ENCODE measurements at places on chromosomes 5 and 9.

GRCh38 chr9:107138261-107138992 lies 144.7 kb upstream of the RAD23B start:
- DNase-seq, result no peak

DNA sequence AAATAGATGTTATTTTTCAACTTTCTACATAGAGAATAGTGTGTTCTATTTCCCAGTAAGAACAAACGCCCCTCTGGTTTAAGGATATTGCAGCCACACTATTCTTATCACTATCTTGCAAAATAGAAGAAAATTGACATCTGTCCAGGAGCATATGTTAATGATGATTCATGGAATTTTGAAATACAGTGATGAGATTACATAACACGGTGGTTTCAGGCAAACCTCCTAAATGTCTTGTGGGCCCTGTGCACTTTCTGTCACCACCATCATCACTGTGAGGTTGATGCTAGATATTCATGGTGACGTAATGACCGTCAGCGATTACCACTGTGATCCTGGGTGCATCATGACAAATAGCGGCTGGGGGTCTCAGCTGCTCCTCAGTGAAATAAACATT lies 48.1 kb downstream of the CFAP90 start:
- no peak for DNase-seq

DNA sequence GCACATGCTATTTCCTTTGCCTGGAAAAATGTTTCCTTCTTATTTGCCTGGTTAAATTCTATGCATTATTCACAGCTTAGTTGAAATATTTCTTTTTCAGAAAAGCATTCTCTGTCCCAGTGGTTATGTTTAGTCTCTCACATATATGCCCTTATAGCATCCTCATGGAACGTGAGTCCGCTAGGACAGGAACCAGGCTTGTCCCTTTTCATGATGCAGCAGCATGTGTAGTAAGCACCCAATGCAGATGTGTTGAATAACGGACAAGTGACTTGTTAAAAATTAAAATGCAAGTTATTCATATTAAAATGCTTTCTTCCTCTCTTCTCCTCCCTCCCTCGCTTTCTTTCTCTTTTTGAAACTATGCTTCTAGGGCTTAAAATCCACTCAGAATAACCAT lies 349.3 kb downstream of the GLIS3 start:
- DNase-seq, result no peak

GRCh38 chr5:92911851-92912250 lies 669.2 kb downstream of the NR2F1-AS1 start:
- no peak for DNase-seq

- DNase-seq, result no peak
These were observed 178.4 kb downstream of the MACROH2A1 start for GRCh38 chr5:135220394-135221186.

GRCh38 chr5:151902215-151902614 lies 22.4 kb downstream of the GLRA1 start:
- no peak for DNase-seq

DNA sequence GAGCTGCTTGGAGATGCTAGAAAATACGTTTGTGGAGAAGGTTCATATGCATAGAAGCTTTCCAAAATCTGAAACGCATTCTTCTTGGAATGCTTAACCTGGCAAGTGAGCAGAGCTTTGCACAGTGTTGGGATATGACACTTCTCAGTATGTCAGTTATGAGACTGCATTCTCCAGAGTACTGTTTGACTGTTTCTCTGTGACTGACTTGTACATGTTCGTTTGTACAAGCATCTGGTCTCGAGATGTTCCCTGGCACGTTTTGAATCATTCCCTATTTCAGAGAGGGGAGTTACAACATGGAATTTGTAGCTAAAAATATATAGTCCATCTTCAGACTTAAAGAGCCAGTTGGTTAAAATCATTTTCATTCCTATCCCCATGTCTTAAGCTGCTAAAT lies 272.4 kb downstream of the ARRDC3 start:
- DNase-seq, result no peak

DNA sequence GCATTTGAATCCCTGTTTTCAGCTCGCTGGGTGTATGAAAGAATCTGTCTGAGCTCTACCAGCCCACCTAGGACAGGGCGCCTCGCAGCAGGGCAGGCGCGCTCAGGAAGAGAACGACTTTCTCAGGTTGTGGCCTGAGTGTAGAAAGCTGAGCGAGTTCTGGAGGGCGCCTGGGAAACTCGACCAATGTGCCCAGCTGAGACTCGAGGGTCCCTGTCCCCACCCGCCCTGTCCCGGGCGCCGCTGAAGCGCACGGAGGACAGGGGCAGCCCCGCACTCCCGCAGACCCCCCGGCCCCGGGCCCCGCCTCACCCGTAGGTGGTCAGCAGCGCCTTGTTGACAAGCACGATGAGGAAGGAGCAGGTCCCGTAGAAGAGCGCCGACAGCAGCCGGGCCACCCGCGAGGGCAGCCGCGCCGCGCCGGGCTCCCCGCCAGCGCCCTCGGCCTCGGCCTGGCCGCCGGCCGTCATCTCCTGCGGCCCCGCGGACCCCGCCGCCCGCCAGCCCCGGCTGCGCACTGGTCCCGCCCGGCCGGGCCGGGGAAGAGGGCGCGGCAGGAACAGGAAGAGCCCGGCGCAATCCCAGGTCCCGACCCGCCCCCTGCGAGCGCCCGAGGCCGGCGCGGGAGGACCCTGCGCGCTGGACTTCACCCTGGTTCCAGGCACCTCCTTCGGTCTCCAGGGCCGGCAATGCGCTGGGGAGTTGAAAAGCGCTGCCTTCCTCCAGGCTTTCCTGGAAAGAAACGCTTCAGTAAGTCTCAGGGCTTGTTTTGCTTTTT lies at the start of gene SLC35D2:
TSS of gene SLC35D2 (minus strand) at position 547 of the 778 bp plus-strand sequence. CDS start at position 470, 77 bp downstream.
- DNase-seq, result no peak

GRCh38 chr5:132758451-132758850 lies 11.2 kb downstream of the CCNI2 start:
- no peak for DNase-seq

- DNase-seq, result no peak
These were observed 77.4 kb downstream of the PHF2 start for GRCh38 chr9:93653760-93654159.
